ENCODE measurements at places on chromosomes 1 and 21.

GRCh38 chr1:84941843-84942242 lies 48.8 kb upstream of the LPAR3 start:
- DNase-seq, result no peak

DNA sequence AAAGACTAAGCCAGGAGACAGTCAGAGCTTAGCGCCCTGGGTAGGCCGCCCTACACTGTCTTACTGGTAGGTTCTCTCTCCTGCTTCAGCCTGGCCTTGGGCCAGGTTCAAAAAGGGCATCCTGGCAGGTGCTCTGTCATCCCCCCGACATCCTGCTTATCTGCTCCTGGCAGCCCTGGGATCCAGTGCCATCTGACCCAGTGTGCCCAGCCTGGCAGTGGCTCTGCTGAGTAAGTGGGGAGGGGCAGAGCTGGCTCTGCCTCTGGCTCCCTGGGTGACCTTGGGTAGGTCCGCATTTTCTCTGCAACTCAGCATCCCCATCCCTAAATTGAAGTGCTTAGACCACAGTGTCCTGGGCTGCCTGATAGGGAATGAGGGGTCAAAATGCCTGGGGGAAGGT lies 549.9 kb downstream of the PTPRU start:
- no peak for DNase-seq

DNA sequence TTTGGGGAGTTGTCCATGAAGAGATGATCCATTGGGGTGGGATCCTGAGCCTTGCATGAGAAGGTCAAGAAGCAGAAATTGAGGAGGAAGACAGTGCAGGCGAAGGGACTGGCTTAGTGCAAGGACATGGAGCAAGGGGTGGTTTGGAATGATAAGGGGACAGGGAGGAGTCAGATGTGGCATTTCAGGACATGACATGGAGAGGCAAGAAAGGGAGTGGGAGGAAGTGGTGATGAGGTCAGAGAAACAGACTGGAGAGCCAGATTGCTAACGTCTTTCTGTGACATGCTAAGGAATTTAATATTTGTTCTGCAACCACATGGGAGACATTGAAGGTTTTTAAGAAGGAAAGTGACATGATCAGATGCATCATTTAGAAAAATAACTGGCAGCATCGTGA lies 346.8 kb upstream of the FMN2 start:
- no peak for DNase-seq

DNA sequence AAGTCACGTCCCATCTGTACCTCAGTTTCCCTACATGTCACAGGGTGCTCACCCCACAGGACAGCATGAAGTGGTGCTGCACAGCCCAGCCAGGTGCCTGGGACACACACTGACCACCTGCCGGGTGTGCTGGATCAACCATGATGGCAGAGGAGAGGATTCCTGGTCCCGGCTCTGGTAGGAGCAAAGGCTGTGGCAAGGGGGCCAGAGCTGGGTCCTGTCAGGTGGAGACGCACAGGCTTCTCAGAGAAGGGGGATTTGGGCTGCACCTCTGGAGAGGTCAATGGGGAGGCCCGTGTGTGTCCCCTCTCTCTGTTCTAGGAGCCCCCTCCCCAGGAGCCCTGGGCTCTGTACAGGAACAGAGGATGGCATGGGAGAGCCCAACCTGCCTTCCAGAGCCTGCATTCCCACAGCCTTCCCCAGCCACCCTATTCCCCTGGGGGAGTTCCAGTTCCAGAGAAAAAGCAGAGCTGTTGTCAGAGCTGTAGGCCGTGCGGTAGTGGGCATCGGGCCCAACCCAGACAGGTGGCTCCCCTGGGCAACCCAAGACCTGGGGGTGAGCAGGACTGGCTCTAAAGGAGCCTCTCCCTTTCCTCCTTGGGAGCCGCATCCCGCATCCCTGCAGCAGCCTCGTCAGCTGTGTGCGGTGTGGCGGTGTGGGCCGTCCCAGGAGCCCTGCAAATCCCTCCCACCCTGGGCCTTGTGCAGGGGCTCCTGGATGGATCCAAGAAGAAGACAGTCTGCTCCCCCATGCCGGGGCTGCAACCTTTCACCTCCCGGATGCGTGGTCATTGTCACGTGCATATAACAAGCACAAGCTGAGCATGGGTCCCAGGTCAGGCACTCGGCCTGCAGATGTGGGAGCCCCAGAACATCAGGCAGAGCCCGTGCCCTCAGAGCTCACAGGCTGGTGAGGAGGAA lies 2.9 kb upstream of the TFF3 start:
- DNase-seq, result no peak

DNA sequence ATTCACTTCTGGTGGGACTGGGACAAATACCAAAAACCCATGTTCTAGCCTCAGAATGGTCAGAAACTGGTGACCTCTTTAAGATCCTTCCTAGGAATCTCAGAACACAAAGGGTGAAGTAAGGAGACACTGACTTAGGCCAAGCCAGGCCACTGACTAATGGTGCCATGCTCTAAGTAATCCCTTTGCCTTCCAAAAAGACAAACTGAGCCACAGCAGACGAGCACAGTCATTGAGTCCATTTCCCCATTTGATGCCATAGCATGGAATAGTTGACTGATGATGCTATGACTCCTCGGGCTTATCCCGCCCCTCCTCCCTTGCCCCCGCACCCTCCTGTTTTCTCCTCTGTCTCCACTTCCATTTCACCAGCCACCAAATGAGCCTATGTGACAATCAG lies 145.8 kb upstream of the ZNF648 start:
- no peak for DNase-seq

- no peak for DNase-seq
Measured at GRCh38 chr1:179341943-179342547, 23.7 kb upstream of the AXDND1 start.

- no peak for DNase-seq
Measured at GRCh38 chr1:170182442-170182841, 36.7 kb downstream of the NTMT2 start.

All from CD4-positive, alpha-beta T cell treated with Interleukin-2 at 100 ng/mL for 4 hours (primary cell).